NCI-H345 (cell line): ENCODE measurements at places on chromosomes 5 and 9.
A peak's percentile ranks its signal among the peaks of the same experiment; 100 is the strongest.

DNA sequence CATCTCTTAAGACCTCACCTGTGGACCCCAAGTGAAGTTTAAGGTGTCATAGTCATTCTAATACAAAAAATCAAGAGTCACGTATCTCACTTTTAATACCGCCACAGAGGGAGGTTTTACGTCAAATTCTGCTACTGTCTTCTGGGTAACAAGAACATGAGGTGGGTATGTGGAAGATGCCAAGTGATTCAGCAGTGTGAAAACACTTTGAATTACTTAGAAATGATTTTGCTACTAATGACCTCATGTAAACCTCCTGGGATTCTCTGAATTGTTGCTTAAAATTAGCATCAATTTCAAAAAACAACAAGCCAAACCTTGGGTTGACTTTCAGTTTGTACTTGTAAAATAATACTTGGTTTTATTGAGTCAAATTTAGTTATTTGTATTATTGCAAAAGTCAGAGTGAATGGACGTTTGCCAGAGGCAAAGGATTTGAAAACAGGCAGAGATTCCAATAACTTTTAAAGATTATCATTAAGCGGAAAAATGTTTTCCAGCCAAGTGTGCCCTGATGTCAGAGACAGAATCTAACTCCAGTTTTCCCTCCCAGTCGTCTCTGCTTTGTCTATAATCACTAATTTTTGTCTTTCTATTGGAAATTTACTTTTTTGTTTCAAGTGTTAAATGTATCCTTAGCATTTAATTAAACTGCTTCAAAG is 8.8 kb downstream of the DMRT2 start:
- DNase-seq, result no peak

GRCh38 chr5:37355161-37355560 is 15.7 kb downstream of the NUP155 start:
- DNase-seq, result no peak

DNA sequence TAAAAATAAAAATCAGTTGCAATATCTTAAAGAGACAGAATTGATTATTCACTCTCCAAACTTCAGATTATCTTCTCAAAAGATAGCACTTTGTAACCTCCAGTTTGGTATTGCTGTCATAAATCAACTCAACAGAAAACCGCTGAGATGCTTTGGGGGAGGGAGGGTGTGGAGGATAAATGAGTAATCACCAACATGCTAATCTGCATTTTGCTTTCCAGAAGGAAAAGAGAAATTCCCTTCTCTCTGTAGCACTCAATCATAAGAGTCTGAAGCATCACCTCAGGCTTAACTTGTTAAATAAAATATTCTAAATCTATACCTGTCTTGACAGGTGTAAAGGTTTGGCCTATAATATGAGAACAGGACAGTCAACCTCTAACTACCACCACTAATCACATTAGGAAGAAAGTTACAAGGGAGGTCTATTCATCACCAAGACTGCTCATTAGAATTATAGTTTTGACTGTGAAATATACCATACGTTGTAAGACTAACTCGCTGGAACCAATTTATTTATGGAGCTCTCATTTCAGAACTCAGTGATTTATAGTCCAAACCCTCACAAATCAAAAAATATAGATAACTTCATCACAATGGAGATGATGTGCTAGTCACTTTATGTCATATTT is 89.0 kb downstream of the PIK3R1 start:
- no peak for DNase-seq

GRCh38 chr5:1938310-1939000 is 55.7 kb upstream of the IRX4 start:
- DNase-seq, result no peak

GRCh38 chr5:123208668-123209501 is 119.8 kb downstream of the PRDM6 start:
- DNase-seq, result no peak

DNA sequence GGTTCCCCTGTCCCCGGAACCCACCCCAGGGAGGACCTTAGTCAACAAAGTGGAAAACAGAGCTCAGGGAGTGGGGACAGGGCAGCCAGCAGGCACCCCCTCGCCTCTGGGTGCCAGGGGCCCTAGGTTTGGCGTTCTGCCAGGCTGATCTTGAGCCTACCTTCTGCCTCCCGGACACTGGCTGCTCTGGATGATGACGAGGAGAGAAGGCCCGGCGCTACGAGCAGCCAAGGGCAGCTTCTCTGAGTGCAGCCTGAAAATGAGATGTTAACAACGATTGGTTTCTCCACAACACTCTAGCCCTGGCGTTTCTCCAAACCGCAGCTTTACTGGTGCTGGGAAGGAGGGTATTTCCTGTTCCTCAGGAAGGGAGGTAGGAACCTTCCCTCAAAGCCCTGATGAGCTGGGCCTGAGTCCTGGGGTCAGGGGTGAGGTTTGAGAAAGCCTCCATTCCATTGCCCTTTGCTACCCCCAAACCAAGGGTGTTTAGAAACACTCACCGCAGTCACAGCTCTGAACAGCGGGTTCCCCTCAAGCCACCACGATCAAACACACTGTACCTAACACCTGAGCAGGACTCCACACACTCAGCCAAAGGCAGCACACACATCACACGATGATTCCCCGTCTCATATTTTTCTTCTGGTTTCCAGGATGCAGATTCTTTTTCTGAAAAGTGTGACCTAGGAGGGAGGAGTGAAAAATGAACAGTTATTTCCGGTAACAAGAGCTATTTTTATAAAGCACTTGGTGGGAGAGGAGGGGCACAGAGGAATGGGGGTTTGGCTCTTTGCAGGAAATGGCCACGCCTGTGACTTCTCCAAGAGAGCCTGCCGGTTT is at the start of gene STING1:
Gene STING1 (minus strand): TSS at position 709 of the 840 bp plus-strand sequence. CDS start 1,054 bp downstream, outside the sequence.
- peak; percentile 84 for DNase-seq

GRCh38 chr5:6652025-6652424 is 18.8 kb downstream of the SRD5A1 start:
- peak; percentile 50 for DNase-seq

DNA sequence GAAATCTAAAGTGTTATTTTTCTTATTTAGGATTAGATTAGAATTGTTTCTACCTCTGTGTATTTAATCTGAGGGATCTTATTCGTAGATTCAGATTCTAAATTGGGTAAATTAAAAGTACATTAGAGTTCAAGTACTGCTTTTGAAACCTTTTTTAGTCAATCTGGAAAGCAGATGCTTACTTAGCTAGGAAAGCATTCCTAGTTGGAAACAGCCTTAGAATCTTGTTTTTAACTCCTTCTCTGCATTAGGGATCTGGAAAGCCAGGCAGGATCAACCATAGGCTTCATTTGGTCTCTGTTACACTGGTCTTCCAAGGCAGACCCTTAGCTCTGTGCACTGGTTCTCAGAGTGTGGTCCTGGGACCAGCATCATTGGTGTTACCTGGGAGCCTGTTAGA is 247.4 kb downstream of the NR3C1 start:
- no peak for DNase-seq

DNA sequence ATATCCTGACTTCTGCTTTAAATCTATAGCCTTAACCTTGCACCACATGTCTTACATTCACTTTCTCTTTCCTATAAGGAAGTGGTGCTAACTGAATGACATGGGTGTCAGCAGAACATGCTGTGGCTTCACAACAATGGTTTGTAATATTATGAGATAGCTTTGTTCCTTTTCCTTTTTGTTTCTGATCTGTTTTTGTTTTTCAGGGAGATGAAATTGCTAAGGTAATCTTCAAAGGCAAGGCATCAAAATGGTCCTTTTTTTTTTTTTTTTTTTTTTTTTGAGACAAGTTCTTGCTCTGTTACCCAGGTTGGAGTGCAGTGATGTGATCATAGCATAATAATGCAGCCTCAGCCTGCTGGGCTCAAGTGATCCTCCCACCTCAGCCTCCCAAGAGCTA is 53.6 kb upstream of the RANBP6 start:
- DNase-seq, result no peak

DNA sequence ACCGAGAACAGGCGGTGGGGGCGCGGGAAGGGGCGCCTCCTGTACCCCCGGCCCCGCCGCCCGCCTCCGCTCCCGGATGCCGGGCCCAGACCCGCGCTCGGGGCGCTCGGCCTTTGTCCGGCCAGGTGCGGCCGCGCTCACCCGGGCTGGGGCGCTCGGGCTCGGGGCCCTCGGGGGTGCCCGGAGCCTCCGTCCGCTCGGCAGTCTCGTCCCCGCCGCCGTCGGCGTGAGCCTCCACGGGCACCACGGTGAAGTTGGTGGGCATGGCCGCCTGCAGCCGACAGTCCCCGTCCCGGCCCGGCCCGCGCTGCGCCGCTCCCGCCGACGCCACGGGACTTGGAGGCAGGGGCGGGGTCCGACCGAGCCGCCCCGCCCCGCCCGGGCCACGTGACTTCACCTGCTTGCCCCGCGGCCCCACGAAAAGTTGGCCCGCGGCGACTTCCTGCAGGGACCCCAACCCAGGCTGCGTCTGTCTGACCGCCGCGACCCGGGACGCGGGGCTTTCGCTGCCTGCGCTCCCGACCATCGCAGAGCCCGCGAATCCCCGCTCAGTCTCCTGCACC is at the start of gene SLC12A7:
Gene SLC12A7 (minus strand): TSS at position 337 of the 563 bp plus-strand sequence. CDS start 72 bp downstream, at position 265.
- DNase-seq, result peak; percentile 64

DNA sequence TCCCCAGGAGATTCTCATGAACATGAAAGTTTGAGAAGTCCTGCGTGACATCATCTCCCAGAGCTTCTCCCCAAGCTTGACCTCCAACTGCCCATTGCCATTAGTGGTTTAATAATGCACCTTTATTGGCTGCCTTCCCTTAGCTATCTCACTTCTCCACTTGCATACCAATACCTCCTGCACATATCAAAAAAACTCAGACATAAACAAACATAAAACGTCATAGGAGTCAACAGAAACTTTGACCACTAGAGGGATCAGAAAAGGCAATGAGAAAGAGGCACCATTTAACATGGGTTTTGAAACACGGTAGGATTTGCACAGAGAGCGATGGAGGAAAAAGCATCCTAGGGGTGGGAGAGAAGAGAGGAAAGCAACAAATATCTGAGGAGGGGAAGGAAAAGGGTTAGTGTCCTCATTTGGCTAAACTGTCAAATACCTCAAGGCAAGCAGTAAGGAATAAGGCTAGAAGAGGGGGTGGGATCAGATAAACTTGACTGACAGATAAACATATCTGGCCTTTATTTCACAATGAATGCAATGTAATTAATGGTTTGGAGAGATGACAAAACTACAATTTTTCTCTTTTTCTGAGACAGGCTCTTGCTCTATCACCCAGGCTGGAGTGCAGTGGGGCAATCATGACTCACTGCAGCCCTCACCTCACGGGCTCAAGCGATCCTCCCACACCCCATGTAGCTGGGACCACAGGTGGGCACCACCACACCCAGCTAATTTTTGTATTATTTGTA is 27.0 kb downstream of the GNAQ start:
- no peak for DNase-seq

DNA sequence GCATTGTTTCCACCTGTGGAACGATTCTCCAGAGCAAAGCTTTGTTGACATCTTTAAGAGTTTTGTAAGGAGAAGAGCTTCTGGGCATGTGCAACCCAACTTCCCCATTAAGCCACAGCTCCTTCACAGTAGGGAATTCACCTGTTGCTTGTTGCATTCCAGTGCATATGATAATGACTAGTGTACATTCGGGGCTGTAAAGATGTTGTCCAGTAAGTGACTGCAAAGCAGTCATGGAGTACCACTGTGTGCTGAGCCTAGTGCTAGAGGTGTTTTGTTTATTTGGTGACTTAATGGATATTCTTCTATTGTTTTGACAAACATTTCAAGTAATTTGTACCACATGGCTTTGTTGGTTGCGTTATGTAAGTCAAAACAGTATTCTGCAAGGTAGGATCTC is 12.8 kb downstream of the UGCG start:
- no peak for DNase-seq

DNA sequence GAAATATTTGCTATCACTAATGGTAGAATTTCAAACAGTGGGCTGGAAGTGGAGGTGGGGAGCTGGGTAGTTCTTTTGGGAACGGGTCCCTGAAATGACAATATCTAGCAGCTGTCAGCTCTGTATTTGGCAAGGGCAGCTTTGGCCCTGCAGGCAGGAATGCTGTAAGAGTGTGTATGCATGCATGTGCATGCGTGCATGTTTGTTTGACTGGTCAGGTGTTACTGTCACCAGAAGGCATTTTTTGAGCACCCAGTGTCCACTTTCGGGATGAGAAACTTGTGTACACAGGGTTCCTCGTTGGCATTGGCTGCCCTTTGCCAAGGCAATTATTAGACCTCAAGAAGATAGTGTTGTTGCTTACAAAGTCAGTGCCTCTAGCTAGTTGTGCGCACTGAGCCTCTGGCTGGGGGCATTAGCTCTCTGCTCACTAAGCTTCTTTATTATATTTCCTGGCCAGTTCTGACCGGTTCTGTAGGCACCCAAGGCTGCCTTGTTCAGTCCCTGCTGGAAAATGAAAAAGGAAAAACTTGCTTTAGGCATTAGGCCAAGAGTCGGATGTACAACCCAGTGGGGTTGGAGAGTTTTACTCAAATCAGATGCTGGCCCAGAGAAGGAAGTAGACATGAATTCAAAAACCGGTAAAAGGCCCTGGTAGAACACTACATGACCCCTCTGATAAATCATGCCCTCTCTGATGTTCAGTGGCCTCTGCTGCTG is 2.0 kb downstream of the CYFIP2 start:
- DNase-seq, result no peak

- peak; percentile 25 for DNase-seq
Measured at GRCh38 chr5:71864730-71865601, 145.9 kb downstream of the CARTPT start.

DNA sequence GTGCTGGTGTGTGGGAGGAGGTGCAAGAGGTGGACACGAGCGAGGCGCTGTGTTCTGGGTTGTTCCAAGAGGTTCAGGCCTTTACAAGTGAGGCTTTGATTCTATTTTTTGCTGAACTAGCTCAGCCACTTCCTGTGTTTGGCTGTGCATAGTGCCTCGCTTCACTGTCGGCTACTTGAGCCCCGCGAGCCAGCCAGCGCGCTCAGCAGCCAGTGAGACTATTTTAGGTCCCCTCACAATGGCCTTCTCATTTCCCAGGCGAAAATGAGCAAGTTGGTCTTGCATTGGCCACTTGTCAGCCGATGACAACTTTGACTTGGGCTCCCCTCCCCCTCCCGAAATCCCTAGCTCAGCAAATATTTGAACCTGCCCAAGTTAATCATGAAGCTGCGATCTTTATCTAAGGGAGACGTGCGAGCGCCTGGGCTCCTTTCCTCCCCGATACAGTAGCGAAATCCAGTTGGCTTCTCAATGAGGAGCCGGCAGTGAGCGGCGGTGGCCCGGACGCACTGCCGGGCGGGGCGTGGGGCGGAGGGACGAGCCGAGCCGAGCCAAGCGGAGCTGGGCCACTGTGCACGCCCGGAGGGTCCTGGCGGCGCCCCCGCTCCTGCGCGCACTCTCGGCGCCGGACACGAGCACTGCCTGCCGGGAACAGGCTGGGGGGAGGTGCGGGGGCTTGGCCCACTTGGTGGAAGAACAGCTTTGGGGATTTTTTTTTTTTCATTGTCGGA is 72.6 kb downstream of the PIK3R1 start:
- DNase-seq, result no peak

DNA sequence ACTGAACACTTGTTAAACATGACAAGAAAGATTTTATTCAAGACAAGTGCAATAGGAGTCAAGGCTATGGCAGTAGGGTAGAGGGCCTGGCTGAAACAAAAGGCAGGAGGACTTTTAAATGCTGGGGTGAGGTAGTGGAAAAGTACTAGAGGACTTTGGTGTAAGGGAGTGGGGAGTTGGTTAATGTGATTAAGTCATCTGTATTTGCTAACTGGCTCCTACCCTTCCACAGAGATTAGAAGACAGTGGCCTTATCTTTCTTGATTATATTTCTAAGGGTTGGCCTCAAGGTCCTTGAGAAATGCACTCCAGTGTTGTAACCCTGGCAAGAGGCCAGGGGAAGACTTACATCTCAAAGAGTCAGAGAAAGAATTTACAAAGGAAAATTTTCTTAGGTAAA is 160.2 kb upstream of the FTMT start:
- no peak for DNase-seq

GRCh38 chr5:69416699-69417098 is 1.8 kb downstream of the MARVELD2 start:
- DNase-seq, result peak; percentile 2
